ENCODE measurements at places on chromosomes 1 and 21.

DNA sequence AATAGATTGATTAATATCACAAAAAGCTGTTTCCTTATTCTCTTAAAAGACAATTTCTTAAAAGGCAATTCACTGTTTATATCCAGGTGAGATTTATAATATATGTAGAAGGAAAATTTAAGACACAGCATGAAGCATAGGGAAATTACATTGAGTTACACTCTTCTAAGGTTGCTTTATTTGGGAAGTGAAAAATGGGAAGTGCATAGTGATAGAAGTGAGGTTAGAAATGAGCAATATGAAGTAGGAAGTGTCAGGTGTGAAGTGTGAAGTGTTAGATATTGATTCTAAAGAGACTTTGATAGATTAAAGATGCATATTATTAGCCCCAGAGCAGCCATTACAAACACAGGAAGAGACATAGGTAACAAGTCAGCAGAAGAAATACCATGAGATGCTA lies 40.3 kb downstream of the FH start:
- DNase-seq: no peak

DNA sequence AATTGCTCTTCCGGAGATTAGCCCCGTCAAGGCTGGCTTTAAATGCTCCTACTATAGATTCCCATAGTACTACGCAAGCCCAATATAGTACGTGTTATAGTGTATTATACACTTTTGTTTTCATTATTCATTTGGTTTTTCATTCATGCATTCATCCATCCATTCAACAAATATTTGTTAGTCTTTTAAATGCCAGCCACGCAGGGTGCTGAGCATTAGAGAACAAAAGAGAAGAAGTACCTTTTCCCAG lies 513 bp upstream of the RAB3GAP2 start:
- DNase-seq: no peak

- DNase-seq: no peak
These were observed 99.8 kb downstream of the SNX7 start for GRCh38 chr1:98761219-98761865.

GRCh38 chr1:159791031-159791430 lies 10.3 kb downstream of the DUSP23 start:
- no peak for DNase-seq

- DNase-seq: no peak
These were observed 119.9 kb upstream of the DNAH14 start for GRCh38 chr1:224809613-224810012.

DNA sequence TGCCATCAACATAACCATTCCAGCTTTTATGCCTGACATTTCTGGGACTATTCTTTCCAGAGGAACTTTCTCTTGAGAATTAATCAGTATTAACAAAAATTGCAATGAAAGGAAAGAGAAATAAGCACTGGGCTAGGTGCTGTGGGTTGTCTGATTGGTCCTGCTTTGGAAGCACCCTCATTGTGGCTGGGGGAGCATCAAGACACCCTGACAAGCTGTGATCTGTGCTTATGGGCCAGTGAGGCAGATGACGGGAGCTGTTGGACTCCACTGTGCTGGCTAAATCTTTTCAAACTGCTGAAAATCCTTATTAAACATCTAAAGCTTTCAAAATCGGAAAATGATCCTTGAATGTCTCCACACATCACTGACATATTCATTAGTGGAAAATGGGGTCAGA lies 20.0 kb downstream of the UBASH3A start:
- no peak for DNase-seq

- DNase-seq: no peak
These were observed 237.3 kb downstream of the S1PR1 start for GRCh38 chr1:101474039-101474665.

DNA sequence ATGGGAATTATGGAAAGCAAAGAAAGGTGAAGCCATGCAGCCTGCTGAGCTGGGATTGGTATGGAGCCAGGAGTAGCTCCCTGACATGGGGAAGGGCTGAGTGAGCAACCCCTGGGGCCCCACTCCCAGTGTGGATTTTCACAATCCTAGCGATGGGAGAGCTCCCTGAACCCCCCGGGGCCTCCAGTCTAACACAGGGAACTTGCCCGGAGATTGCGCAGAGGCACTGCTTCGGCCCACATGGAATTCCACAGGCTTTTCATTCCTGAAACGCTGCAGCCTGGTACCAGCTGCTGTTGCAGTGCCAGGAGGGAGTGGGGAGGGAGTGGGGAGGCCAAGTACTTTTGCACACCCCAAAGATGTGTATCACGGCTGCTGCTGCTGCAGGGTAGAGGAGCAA lies 110.4 kb upstream of the C21orf91 start:
- DNase-seq: no peak

GRCh38 chr1:224517171-224517570 lies 82.6 kb upstream of the WDR26 start:
- DNase-seq: no peak

GRCh38 chr1:38403667-38404066 lies 357.1 kb upstream of the POU3F1 start:
- DNase-seq: no peak

- no peak for DNase-seq
These were observed 33.8 kb downstream of the DHCR24 start for GRCh38 chr1:54853096-54853792.

DNA sequence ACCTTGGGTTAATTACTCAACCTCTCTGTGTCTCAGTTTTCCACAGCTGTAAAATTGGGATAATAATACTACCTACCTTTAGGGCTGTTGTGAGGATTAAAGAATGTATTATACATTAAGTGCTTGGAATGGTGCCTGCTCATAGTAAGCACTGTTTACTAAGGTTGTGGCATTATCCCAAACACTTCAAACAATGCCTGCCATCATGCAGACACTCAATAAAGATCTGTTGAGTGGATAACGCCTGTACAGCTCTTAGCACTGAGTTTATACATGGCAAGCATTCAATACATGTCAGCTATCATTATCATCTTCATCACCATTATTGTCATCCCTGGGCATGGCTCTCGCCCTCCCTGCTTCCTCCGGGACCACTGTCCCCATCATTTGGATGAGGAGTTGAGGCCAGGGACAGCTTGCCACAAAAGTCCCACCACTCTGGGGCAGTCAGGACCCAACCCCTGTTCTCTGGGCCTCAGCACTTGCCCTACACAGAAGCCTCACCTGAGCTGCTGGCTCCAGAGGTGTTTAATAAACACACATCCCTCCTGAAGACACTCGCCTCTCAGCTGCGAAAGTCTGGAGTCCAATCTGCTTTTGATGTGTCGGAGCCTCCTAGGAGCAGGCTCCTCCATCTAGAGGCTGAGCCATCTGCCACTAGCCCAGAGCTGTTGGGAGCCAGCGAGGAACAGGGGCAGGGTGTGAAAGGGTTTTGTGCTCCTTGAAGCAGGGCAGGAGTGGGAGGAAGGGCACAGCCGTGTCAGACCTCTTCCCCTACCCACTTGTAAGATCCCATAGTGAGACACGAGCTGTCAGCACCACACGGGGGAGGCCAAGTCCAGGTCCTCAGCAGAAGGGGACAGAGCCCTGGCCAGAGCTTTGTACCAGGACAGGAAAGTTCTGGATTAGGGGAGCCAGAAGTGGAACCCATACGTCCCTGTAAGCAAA lies 80.9 kb upstream of the ZC3H12A start:
- no peak for DNase-seq

DNA sequence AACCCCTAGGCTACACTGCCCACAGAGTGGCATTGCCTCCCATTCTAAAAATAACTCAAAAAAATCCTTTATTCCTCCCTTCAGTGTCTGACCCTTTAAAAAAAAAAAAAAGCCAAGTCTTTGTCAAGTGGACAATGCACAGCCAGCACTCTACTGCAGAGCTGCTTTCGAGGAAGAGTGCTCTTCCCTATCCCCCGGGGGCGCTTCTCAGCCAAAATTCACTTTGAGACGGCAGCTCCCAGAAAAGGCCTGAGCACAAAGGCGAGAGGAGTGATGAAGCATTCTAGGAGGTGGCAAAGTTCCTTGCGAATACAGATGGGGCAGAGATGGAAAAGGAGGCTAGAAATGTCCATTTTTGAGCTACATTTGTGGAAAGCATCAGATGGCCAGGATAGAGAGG lies 23.3 kb downstream of the EPHA10 start:
- DNase-seq: no peak

- no peak for DNase-seq
These were observed 10.0 kb downstream of the FAM163A start for GRCh38 chr1:179753061-179753460.

GRCh38 chr1:183498342-183498991 lies 26.2 kb downstream of the SMG7 start:
- DNase-seq: no peak

GRCh38 chr1:18814874-18815531 lies 44.5 kb downstream of the TAS1R2 start:
- DNase-seq: no peak

DNA sequence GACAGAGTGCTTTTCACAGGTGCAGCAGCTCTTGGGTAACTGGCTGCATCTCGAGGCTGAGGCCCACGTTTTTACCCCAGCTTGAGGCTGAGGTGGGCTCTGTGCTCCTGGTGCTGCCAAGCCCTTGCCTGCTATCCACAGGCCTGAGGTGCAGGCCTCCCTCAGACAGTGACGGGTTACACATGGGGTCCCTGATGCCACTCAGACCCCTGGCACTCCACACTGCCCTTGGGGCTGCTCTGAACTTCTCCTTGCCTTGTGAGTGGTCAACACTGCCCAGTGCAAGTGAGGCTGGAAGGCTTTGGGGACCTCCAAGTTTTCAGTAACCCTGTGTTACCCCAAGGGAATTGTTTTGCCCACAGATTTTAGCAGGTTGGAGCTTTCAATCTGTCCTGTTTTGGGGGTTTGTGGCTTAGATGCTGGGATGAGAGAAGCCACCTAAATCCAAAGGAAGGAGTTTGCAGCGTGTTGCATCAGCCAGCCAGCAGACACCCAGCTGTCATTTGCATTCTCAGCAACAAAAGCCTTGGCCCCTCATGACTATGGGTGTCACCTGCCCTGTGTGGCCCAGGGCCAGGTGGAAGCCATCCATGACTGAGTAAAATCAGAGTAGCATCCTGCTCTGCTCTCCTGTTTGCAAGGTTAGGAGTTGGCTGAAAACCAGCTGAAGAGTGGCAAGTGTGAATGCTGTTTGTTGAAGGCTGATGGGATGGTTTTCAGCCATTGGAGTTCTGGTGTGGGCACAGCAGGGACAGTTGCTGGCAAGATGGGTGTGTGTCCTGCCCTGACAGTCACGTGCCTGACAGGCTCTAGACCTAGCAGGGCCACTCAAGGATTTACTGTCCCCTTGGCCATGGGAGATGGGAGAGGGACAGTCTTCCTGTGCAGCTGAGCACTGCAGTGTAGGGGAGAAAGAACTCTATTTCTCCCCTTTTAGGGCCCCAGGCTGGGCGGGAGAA lies 3.2 kb downstream of the RNF187 start:
- DNase-seq: no peak

- DNase-seq: no peak
These were observed 12.2 kb downstream of the VCAM1 start for GRCh38 chr1:100731758-100732157.

GRCh38 chr1:38328278-38329035 lies 281.9 kb upstream of the POU3F1 start:
- no peak for DNase-seq

DNA sequence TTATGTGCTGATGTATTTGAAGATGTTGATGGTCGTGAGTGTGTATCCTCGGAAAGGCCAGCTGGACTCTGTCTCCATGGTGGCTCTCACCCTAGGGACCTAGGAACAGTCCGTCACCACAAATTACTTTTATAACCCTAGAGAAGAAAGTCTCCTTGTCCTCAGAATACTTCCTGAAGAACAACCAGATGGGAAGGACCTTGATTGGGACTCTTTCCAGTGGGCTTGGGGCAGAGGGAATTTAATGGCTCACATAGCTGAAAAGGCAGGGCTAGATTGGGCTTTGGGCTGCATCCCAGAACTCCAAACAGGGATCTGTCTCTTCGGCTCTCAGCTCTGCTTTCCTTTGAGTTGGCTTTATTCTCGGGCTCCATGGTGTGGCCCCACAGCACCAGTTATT lies 90.8 kb downstream of the TBX19 start:
- no peak for DNase-seq

DNA sequence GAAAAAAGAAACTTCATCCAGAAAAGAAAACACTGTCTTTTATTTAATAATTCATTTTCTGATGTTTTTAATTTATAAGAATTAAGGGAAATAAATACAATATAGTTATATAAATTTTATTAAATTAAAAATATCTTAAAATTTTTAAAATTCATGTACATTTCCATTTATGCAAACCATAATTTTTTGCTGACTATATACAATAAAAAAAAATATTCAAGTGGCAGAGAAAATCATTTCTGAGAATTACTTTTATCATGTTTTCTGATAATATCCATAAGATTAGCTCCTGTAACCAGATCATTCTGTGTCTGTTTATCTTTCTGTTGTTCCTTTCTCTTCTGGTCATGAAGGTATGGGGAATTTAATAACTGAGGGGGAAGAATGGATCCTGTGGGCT lies 23.5 kb upstream of the KIF14 start:
- DNase-seq: no peak

GRCh38 chr1:25664357-25665199 lies 48.0 kb downstream of the MAN1C1 start:
- DNase-seq: no peak

- DNase-seq: no peak
These were observed 13.7 kb upstream of the IGFN1 start for GRCh38 chr1:201176940-201177339.

- DNase-seq: no peak
These were observed 64.8 kb upstream of the ZNF648 start for GRCh38 chr1:182126272-182126800.

GRCh38 chr1:12341667-12342066 lies 111.8 kb downstream of the VPS13D start:
- DNase-seq: no peak

GRCh38 chr1:17056551-17056950 lies 2.7 kb upstream of the SDHB start:
- no peak for DNase-seq

DNA sequence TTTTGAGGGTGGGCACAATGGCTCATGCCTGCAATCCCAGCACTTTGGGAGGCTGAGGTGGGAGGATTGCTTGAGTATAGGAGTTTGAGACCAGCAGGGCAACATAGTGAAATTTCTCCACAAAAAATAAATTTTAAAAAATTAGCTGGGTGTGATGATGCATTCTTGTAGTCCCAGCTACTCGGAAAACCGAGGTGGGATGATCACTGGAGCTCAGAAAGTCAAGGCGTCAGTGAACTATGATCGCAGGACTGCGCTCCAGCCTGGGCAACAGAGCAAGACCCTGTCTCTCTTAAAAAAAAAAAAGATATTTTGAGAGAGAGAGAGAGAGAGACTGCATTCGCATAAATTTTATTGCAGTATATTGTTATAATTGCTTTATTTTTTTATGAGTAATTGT lies 75.9 kb upstream of the B3GALT5 start:
- DNase-seq: no peak

- DNase-seq: no peak
These were observed 549.7 kb upstream of the PLXNA2 start for GRCh38 chr1:208793861-208794345.

DNA sequence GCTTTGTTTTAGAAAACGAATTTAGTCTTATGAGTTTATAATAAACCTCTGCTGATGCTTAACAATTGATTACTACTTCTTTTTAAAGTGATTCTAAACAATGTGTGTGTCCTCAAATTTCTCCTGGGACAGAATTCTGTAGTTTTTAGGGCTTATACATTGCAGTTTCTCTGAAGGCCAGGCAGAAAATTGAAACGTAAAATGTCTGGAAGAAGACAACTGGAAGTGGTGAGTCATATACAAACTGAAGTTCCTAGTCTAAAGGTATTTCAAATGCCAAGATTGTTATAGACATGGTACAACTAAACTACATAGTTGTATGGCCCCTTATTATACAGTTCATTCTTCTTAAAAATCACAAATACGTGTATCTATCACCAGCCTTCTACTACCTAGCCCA lies 30.5 kb upstream of the RC3H1 start:
- DNase-seq: no peak

GRCh38 chr21:17730782-17731181 lies 88.4 kb downstream of the C21orf91 start:
- DNase-seq: no peak
